Bronchial epithelial cell (primary cell): ENCODE measurements at places on chromosomes 13 and 19.
A peak's percentile ranks its signal among the peaks of the same experiment; 100 is the strongest.

DNA sequence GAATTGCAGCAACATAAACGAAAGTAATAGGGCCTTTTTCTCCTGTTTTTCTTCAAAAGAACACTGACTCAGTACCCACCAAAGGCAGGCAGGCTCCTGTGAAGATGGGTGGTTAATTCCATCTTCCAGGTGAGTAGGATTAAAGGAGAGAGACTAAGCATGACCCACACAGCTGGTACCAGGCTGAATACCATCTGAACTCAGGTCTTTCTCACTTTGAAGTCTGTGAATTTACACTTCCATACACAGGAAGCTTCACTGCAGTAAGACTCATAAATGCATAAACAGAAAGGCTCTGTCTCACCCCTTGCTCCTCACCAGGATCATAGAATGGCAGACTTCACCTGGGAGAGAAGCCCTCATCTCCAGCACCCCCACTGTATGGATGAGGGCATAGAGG is 194.6 kb downstream of the KLF12 start:
- DNase-seq = no peak

- peak; percentile 95 for DNase-seq
Observed at GRCh38 chr13:103883164-103883563, 816.9 kb upstream of the SLC10A2 start.

DNA sequence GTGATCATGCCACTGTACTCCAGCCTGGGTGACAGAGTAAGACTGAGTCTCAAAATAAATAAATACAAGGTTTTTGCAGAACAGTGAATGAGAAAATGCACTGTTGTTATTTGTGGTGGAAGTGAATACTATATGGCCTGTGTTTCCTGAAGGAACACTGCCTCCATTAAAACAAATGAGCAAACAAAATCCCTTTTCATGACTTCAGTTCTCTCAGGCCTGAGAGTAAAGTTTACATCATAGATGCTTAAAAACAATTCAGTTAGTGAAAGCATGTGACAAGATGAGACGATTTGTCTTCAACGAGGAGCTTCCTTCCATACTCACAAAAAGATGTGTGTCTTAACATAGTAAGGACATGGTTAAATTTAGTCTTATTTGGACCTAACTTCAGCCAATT is 14.4 kb downstream of the SPINT2 start:
- no peak for DNase-seq

DNA sequence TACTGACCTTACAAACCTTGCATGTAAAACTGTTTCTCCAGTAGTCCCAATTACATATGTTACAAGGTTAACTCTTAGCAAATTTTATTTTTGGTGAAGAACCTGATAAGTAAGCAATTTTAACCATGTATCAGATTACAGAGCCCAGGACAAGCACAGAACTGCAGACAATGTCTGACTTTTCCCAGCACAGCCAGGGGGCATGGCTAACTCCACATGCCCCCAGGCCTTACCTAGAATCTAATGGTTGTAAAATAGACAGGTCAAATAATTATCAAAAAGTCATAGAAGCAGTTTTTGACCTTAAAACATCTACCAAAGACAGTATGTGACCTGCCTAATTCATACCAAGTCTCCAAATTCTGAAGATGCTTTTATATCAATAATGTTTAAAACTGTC is 364.1 kb downstream of the FOXO1 start:
- no peak for DNase-seq

DNA sequence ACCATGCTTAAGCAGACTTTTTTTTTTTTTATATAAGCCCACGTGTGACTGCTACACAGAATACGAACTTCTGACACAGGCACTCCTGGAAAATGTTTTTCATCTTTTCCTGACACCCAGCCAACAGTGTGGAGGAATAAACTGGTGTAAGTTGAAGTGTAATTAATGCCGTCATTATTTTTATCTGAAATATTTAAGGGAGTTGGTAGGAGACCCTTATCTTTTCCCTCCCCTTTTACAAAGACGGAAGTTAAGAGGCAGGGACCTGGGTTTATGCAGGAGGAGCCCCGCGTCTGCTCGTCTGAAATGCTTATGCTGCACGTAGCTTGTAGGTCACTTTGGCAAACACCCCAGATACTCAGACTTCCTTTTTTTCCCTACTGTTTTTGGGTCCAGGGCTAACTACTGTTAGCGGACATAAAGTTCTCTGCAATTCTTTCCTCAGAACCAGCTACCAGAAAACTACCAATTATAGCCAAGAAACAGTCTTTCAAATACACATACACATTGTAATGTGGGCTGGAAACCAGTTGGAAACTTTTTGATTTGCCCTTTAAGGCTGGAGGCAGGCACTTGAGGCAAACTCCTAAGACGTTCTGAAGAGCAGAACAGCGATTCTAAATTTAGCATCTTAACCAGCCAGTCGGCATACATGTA is 50.8 kb downstream of the EFNB2 start:
- DNase-seq = no peak

GRCh38 chr19:54014920-54015560 is 23.6 kb downstream of the CACNG6 start:
- DNase-seq = no peak
